Common myeloid progenitor, CD34-positive (primary cell): ENCODE measurements at places on chromosomes 4 and X.

- no peak for DNase-seq
Measured at GRCh38 chrX:126820700-126821420, 1.3 kb downstream of the PRR32 start.

- DNase-seq: no peak
Measured at GRCh38 chr4:183599690-183600089, 59.3 kb downstream of the RWDD4 start.

DNA sequence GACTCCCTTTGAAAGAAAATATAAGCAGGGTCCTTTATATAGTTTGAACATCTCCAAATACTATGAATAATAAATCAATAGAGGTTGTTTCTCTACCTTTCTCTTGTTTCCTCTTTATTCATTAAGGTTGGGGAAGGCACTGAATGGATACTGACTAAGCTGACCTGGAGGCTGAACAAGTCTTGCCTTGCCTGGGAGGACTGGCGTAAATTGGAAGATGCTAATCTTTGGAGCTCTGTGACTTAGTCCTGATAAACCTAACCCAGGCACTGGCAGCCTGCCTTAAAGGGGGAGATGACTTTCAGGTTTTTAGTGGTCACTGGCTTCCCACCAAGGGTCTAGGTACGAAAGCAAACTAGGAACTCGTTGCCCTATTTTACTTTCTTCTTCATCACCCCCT lies 10.5 kb downstream of the CCDC160 start:
- no peak for DNase-seq

- DNase-seq: peak; percentile 68
Measured at GRCh38 chr4:81786063-81786763, 314.5 kb upstream of the RASGEF1B start.

DNA sequence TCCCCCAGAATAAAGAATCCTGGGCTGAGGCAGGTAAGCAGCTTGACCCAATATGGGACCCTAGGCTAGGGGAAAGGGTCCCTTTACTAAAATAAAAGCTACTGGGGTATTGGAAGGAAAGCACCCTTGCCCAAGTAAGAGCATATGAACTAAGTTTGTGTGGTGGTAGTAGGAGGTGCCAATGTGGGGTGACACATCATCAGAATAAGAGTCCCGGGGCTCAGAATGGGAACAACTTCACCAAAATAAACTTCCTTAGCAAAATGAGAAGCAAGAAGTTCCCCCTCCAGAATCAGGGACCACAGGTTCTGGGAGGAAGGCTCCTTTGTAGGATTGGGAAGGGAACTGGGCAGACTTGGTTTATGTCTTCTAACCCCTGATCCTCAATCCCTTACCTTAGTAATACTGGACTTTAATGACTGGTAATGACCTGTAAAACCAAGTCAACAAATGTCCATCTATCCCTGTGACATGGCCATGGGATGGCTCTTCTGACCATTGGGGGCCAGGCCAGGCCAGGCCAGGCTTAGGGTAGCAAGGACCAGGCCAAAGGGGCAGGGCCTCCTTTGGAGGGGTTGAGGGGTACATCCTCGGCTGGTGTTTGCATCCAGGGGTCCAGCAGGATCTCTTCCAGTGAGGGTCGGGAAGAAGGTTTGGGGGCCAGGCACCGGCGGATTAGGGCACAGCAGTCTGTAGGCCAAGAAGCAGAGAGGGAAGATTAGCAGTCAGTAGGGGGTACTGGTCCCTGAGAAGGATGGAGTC lies 2.3 kb upstream of the SLC35A2 start:
- no peak for DNase-seq

DNA sequence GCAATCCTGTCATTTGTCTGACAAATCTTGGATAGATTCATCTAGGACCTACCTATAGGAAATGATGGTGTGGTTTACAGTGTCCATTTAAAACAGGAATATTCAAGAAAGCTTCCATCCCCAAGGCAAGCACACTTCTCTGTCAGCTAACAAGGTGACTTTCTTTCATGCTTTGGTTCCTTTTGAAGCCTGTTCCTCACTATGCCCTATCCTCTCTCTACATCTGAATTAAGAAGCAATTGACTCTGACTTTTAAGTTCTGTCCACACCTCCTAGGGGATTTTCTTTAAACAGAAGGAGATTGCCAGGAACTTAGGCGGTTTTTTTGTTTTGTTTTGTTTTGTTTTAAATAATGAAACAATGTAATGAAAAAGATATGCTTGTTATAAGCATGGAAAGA lies 1181.4 kb upstream of the TENM3 start:
- DNase-seq: no peak

DNA sequence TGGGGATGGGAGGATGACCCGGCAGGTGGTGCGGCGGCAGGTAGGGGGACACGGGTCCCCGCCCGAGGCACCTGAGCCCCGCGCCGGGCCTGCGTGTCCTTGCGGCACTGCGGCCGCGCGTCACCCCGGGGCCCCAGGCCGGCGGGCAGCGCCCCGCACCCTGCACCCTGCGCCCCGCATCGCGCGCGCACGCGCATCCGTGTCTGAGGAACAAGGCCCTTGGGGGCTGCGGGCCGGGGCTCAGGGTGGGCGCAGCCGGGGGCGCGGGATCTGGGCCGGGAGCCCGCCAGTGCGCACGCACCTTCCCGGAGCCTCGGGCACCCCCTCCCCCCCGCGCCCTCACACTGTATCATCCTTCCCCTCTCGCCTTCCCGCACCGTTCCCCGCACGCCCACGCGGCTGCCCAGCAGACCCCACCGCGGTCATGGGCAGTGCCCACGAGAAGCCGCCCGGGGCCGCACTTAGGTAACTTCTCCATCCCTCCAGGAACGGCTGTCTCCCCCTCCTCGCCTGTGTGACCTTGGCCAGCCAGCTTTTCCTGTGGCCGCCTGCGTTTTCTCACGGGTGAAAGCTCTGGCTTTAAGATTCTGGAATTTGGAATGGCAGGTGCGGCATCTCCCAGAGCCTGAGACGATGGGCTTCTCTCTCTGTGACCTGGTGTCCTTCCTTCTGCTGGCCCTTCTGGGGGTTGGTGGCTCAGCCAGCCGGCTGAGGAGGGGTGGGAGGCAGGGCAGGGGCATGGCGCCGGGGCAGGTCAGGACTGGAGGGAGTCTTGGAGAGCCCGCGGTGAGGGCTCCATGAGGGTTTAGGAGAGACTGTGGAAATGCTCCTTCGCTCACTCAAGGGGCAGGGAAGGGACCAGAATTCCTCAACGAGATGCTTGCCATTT lies 748 bp downstream of the ATP2B3 start:
- no peak for DNase-seq

DNA sequence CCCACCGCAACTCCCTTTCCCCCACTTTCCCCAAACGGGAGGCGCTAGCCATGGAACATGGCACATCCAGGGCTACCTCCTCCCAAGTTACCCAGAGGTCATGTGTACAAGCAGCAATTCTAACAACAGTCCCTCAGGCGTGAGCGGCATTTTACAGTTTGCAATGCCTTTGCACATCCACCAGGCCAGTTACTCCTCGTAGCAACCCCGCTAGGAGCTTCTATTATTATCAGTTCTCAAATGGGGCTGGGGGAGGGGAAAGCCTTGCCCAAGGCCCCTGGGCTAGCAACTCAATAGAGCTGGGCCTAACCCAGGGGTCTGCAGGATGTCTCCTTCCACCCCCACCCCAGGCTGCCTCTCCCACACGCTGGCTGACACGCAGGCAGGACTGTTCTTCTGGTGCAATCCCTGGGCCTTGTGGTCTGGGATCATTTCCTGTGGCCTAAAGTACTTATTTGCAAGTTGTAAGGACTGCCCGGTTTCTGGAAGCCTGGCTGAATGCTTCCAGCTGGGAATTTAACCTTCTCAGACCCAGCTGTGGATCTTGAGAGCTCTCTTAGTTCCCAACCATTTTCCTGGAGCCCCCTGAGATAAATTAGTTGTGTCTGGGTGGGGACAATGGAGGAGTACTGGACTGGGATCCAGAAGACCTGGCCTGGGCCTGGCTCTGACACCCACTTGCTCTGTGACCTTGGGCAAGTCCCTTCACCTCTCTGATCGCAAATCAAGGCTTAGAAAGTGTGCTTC lies 27.7 kb downstream of the PJA1 start:
- DNase-seq: peak; percentile 11

- no peak for DNase-seq
Measured at GRCh38 chr4:8198206-8198905, 734 bp upstream of the SH3TC1 start.

DNA sequence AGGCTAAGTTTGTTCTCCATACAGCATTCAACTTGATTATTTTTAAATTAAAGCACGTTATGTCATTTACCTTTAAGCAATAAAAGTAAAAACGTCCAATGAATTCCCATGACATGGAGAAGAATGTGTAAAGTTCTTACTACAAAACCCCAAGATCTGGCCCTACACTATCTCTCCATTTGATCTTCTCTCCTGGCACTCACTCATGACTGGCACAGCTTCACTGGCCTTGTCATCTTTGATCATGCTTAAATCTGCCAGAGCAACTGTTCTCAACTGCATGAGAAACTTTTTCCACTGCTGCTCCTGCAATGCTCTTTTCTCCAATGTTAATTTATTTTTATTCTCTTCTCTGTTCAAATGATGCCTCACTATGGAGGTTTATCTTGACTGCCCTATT lies 1109.0 kb upstream of the IGFBP7 start:
- no peak for DNase-seq

GRCh38 chr4:181372014-181372413 lies 871.2 kb upstream of the TENM3 start:
- no peak for DNase-seq

- DNase-seq: peak; percentile 71
Measured at GRCh38 chr4:73446336-73446938, 10.4 kb downstream of the AFP start.

DNA sequence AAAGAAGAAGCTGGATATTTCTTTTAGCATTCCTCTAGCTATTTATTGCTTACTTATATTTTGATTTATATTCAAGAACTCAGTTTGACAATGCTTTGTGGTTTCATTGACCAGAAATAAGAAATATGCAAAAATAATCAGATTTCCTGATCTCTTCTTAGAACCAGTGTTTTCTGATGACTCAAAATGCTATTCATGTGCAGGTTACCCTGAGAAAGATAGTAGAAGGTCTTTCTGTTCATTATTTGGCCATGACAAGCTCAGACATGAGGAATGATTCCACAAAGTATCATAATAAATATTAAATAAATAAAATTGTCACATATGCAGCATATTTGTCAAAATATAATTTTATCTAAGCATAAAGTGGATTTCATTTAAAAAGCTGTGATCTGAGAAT lies 24.1 kb downstream of the ADH7 start:
- no peak for DNase-seq

- no peak for DNase-seq
Measured at GRCh38 chrX:87583679-87584078, 66.1 kb downstream of the KLHL4 start.
